HCEC 1CT (cell line): ENCODE measurements at places on chromosomes 5 and 9.

- no peak for DNase-seq
These were observed 170.7 kb downstream of the HSPA4 start for GRCh38 chr5:133222521-133222920.

DNA sequence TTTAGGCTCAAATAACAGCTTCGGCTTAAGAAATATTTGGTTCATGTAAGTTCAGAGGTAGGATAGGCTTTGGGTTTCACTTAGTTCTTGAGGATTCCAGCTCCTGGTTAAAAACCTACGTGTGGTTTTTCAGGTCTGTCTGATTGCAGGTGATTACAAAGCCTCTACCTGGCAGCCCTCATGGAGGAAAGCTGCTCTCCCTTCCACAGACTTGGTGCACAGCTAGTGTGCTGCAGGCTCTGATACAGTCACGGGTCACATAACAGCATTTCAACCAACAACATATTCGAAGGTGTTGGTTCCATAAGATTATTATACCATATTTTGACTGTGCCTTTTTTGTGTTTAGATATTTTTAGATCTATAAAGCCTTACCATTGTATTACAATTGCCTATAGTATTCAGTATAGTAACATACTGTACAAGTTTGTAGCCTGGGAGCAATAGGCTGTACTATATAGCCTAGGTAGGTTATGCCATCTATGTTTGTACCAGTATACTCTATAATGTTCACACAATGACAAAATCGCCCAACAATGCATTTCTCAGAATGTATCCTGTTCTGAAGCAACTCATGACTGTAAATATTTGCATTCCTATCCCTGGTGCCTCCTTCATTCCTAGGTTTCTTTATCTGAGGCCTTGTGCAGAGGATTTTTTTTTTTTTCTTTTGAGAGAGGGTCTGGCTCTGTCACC, 8.0 kb upstream of the DCP2 start:
- DNase-seq = peak; percentile 36

DNA sequence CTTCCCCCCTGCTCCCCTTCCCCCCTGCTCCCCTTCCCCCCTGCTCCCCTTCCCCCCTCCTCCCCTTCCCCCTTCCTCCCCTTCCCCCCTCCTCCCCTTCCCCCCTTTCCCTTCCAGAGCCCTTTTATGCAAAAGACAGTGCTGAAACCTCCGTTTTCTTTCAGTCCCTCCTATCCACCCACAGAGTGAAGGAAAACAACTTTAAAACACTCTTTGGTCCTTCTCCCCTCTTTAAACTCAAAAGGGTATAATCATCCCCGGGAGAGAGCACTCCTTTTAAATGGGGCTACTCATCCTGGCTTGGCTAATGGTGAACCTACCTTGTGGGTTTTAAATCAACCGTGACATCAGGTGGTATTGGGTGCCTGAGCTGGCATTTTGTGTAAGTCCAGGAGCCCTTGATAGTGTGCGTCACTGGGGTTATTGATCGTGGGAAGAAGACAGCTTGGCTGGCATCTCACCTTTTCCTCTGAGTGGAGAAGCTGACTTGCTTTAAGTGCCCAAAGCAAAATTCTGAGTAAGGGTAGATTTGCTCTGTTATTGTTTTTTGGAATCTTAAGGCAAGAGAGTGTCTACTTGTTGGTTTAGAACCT, 2.7 kb downstream of the LARP1 start:
- DNase-seq = no peak

DNA sequence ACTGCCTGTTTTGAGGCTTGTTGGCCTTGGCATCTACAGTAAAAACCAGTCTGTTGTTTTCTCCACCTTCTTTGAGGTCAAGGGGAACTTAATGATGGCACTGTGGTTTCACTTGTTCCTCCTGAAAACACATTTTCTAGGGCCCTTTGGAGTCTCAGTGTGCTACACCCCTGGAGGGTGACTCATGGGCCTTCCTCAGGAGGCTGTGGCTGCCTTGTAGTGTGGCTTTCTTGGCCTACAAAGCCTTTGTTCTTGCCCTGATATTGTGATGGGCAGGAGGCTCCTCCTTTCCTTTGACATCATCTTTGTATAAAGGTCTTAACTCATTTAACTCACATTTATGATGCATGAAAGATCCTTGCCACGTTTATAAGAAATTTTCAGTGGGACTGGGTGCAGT, 56.3 kb upstream of the GPBP1 start:
- DNase-seq = no peak

DNA sequence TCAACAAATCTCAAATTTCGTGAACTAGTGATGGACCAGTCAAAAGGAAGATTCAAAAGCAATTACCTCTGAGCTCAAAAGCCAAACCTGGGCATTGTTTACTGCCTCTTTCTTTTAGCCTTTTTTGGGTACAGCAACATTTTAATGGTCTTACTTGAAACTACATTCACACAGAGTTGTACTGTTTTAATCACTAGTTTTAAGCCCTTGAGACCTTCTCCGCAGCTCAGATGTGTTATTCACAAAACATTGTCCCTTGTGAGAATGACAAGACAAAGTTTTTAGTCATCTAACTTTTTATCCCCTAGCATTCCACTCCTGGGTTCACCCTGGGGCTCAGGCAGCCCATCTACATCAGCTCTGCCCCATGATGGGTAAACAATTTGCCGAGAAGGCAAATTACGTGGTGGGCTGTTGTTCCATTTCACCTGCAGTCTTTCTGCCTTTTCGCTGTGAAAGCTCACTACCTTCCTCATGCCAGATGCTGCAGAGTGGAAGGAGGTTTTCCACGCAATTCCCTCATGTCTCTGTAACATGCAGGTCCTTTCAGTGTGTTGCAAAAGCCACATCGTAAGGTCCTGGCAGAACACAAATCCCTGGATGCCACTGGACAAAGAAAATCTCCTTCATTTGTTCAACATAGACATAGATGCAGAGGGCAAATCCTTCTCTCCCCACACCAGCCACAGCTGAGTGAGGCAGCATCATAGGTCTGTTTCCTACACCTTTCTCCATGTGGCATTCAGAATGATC, 175.7 kb downstream of the EBF1 start:
- DNase-seq = no peak

- no peak for DNase-seq
These were observed 59.4 kb downstream of the GIN1 start for GRCh38 chr5:103060424-103060954.

DNA sequence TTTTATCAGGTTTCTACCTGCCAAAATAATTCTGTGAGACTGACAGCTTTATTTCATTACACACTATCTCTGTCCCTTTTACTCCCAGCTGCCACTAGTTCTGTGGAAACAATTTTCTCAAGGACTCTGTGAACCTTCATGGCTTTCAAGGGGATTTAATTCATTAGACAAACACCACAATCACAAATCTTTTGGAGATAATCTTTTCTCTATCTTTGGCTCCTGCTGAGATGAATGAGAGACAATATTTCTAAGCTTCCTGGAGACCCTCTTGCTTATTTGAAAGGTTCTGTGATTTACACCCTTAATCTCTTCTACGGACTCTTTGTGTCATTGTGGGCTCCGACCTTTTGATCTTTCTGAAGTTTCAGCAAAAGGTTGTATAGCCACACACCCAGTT, 222.6 kb downstream of the PRDM9 start:
- no peak for DNase-seq

DNA sequence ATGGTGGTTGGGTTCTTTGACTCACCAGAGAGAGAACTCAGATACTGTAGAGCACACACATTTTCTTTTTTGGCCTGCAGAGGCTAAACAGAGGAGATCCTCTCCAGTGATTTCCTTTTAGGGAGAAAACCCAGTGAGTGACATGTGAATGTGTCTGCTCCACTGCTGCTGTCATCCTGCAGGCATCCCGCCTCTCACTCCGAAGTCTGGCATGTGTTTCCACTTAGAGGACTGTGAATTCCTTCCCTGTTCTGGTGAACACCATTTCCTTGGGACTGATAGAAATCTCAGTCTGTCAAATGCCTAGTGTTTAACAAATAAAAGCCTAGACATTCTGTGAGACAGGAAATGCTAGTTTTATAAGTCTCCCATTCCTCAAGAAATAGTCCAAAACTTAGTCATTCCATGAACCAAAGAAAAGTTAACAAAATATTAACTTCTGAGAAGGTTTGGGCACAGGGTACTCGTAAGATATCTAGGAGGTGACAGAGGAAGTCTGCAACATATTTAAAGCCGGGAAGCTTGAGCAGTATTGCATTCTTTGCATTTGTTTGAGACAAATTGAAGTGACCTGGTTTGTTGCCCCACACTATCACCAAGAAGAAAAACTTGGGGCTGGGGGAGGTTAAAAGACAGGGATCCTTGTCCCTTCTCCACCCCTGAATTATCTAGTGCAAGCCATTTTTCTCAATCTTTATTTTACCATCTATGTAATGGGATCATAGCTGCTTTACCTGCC, 74.9 kb upstream of the NIPAL4 start:
- peak; percentile 99 for DNase-seq

DNA sequence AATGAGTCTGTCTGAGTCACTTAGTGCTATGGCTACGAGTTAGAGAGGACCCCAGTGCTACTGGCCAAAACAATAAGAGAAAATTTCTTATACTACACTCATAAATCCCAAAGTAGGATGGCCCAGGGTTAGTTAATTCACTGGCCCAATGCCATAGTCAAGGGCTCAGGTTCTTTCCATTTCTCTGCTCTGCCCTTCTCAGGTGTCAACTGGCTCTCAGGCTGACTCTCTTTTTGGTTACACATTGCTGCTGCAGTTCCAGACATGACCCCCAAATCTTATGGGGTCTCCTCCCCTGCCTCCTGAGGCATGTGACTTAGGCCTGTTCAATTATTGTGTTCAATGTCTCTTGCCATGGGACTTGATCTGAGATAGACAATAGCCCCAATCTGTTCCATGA, 70.4 kb downstream of the ARHGEF37 start:
- DNase-seq = no peak

DNA sequence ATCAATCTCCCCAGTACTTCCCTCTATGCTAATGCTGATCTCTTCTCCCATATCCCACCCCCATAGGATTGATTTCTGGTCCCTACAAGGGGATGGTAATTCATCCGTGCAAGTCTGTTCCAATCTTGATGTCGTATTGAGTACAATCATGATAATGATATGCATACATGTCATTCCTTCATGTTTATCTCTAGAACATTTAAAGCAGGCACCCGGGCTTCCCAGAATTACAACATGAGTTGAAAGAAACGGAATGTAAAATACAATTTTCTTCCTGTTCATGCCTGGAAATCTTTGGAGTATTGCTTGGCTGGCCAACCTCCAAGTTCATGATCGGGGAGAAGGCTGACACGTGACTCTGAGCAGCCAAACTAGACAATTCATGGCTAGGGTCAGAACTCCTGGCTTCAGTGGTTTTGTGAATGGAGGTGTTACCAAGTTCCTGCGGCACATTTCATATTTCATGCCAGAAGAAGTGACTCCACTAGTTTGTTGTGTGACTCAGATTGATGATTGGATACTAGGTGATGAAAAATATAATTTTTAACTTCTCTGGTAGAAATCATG, 66.6 kb downstream of the C9orf152 start:
- peak; percentile 96 for DNase-seq

DNA sequence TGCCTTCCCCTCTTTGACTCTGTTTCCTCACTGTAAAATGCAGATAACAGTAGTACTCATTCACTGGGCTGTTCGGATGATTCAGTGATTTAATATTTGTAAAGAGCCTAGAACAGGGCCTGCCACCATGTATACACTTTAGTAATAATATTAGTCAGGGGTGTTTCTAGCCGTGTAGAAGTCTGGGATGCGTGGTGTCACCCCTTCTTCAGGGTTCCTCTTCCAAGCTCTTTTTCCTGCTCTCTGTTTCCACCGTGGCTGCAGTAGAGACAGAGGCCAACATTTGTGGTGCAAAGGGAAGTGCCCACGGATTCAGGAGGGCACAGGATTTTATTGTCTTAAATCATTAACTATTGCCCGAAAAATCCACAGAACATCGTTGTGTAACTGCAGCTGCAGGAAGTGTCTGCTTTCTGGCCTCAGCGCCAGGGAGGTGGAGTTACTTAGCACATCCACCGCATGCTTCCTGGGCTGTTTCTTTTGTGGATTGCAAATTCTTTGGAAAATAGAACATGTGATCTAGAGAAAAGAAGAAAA, 61.7 kb downstream of the TRIO start:
- peak; percentile 88 for DNase-seq

DNA sequence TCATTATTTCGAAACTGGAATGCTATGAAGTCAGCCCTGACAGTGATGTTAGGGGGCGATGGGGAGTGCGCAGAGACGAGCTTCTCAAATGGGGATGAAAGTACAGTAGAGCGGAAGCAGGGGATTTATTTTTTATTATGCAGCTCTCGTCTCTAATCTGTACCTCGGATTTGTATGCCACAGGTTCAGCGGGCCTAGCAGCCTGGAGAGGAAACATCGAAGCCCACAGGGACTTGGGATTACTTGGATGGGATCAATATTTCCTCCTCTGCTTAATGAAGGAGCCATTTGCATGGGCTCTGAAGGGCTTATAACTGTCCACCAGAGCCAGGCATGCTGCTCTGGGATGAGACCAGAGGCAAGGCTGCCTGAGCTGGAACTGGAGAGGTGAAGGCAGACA, 133.5 kb upstream of the RAPGEF1 start:
- no peak for DNase-seq

- no peak for DNase-seq
These were observed 11.1 kb upstream of the RXRA start for GRCh38 chr9:134314950-134315715.

- DNase-seq = peak; percentile 11
These were observed 112.7 kb downstream of the OSTF1 start for GRCh38 chr9:75200892-75201470.

- DNase-seq = no peak
These were observed 10.2 kb upstream of the ATP6V0E1 start for GRCh38 chr5:172973127-172973916.

DNA sequence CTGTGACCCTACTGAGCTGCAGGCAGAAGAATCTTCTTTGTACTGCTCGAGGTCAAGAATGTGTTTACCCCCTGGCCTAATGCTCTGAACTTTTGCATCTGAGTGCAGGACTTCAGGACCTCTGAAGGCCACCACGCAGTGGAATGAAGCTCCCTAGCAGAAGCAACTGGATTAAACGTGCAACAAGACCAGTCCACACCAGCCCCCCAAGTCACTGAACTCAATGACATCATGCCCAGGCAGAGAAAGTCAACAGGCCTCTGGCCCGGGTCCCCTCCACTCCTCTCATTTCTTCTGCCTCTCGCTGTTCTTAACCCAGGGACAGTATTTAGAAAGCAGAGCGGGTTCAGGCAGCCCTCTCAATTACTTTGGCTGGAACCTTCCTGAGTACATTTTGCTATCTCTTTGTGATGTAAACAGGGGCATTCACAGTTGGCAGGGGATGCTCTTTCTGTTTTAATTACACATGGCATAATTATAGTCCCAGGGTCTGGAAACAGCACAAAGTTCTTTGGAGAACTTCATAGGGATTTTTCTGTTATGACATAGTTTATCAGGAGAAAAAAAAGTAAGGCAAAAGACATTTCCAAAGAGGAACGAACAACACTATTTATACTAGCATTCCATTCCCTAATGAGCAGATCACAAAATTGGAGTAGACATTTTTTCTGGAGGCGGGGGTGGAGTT, 108.2 kb upstream of the SPATA31D4 start:
- no peak for DNase-seq

- no peak for DNase-seq
These were observed 24.4 kb upstream of the TDRD7 start for GRCh38 chr9:97387504-97387886.

- no peak for DNase-seq
These were observed 183.8 kb upstream of the S1PR3 start for GRCh38 chr9:88807426-88807825.
